ENCODE measurements at places on chromosomes 1 and 21.

DNA sequence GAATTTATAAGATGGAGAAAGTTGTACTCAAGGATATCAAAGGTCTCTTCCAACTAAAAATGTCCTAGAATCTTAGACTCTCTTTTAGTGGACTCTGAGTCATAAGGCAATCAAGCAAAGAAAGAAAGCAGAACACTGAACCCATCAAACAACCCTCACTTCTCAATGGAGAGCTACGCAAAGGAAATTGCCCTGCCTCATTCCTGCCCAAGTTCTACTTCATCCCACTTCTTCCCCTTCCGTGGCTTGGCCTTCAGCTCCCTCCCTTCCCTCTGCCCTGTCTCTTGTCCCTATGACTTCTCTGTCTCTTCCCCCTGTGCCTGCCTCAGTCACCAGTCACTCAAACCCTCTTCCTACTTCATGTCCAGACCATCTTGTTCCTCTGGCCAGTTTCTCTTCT, 58.5 kb downstream of the RIMS3 start:
- no peak for DNase-seq

DNA sequence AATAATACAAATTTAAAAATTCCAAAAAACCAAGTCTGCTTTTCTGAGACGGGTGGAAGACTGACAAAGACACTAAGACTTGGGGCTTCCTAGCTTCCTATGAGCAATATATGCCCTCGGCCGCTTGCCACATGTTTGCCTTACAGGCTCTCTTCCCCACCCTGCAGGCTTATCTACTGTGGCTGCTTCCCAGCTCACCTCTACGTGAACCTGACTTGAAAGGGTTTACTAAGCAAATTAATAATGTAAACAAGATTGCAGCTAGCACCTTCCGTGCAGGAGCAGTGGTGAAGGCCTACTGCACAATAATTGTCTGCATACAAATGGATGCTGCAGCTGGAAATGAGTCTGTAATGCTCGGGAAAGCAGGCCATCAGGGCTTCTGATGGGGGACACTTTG, 152.9 kb upstream of the DAB1 start:
- DNase-seq, result no peak

GRCh38 chr1:55286856-55287602, 71.9 kb upstream of the USP24 start:
- no peak for DNase-seq

DNA sequence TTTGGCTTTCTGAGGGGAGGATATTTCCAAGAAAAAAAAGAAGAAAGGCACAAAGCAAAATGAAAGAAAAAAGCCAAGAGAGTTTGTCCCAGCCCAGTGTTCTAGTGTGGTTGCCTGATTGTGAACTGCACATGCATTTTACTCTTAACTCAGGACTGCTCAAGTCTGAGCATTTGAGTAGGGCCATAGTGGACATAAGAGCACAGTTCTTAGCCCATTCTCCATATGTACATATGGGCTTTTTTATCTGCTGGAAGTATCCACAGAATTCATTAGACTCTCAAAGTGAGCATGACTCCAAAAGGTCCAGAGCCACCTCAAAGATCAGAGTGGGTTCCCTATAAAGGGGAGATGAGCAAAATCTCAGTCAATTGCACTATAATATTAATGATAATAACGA, 13.6 kb upstream of the DDX59 start:
- DNase-seq, result no peak

- no peak for DNase-seq
These were observed 10.8 kb upstream of the TIAM1 start for GRCh38 chr21:31354604-31355443.

DNA sequence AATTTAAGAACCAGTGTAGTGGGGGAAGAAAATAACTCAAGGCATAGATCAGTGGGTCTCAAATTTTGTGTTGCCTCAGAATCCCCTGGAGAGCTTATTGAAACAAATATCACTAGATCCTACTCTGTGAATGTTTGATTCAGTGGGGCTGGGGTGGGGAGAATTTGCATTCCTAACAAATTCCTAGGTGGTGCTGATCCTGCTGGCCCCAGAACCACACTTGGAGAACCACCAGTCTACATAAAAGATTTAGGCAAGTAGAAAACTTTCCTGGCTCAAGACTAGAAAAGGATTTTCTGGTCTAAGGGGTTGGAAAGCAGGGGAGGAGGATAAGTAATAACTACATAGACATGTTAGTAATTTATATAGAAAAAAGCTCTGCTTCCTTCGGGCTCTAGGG, 34.1 kb upstream of the C1orf21 start:
- no peak for DNase-seq

DNA sequence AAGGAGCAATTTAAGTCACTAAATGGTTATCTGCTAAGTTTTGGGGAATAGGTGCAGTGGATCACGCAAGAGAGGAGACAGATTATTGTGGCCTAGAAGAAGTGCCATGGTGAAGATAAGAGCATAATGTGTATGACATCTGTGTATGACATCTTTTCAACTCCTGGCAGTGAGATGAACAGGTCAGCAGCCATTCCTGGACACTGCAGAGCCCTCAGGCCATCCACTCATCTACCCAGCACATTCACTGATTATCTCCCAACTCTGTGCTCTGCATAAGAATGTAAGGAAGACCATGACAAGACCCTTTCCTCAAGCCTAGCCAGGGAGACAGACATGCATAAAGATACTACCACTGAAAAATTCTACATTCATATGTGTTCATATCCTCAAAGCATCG, 73.7 kb downstream of the DDR2 start:
- no peak for DNase-seq

DNA sequence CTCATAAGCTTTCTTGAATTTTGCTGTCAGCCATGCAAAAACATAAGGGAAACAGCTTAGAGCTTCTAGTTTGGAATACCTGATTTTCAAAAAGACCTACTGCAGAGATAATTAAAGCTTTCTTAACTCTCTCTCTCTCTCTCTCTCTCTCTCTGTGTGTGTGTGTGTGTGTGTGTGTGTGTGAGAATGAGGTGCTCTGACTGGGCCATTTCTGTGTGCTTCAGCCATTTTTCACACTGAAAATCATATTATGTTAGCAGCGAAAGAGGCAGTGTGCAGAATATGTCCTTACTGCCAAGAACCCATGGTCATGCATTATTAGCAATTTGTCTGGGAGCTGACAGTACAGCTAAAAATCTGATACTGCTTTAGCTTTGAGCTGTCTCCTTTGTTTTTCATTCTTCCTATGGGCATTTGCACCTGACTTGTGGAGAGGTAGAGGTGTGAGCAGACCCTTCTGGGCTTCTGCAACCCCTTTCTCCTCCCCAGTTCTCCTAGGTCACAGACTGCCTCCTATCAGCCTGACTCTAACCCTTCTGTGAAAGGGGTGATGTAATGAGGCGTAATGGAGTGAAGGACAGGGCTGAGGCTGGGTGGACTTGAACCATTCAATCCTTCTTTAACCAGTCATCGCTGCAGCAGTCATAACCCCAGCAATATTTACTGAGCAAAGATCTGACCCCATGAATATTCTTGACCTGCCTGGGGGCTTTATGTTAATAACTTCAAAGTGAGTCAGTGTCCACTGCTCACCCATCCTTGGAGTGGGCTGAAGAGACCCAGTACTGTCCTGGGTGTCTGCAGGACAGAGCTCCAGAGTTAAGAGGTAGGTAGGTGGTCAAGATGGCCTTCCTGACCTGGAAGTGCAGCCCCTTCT, 61.2 kb downstream of the SYT6 start:
- no peak for DNase-seq

GRCh38 chr1:8674481-8674880, 143.0 kb downstream of the RERE start:
- no peak for DNase-seq

GRCh38 chr1:84851839-84852238, 41.2 kb downstream of the LPAR3 start:
- DNase-seq, result no peak

- DNase-seq, result no peak
These were observed 334.2 kb upstream of the SNX7 start for GRCh38 chr1:98327220-98327861.

GRCh38 chr1:22914633-22915217, 57.9 kb downstream of the LACTBL1 start:
- no peak for DNase-seq

GRCh38 chr1:54807756-54808155, 6.6 kb upstream of the TTC22 start:
- no peak for DNase-seq

- DNase-seq, result no peak
These were observed 93.9 kb downstream of the CDC7 start for GRCh38 chr1:91594383-91595055.

- DNase-seq, result peak; percentile 21
These were observed 1.3 kb downstream of the AIRE start for GRCh38 chr21:44286716-44287632.

GRCh38 chr21:32112195-32112594, 166.7 kb downstream of the MIS18A start:
- no peak for DNase-seq

DNA sequence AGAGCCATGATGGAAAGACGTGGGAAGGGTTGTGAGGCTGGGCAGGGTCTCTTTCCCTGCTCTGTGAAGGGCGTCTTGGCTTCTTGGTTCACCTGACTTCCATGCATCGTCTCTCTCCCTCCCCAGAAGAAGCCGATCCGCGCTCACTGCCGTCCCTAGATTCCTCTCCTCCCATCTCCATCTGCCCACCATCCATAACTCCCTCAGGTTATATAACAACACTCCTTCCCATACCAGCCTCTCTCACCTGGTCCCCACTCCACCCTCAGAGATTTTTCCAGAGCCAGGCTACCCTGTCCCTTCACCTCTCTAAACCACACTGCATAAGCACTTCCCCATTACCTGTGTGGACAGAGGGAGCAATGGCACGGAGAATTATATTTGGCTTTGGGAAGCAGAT, 6.0 kb downstream of the KCND3 start:
- no peak for DNase-seq

DNA sequence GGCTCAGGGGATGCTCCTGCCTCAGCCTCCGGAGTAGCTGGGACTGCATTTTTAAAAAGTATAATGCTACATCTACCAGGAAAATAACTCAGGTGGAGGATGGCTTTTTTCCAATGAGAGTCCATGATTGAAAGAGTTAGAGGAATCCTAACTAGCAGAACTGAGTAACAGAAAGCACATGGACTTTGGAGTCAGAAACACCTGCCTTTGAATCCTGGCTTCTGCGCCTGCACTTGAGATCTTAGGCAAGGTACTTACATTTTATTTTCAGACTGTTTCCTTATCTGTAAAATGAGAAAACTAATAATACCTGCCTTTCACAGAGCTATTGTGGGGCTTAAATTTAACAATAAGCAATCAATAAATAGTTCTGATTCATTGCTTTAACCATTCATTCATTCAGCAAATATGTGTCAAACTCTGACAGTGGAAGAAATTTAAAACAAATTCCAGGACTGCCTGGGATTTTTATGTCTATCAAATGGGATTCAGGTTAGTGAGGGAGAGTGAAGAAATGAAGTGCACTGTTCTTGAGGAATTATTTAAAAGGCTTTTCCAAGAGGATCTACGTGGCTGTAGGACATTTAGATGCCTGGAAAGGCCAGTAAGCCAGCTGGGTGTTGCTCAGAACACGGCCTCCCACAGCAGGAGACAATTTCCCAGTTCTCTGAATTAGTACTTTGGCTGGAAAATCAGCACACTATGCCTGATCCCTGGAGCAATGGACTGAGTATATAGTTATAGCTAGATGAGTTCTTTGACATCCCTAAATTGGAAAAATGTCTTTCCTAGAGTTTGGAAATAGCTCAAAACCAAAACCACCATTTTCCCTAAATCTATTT, 12.8 kb upstream of the LBR start:
- DNase-seq, result no peak

DNA sequence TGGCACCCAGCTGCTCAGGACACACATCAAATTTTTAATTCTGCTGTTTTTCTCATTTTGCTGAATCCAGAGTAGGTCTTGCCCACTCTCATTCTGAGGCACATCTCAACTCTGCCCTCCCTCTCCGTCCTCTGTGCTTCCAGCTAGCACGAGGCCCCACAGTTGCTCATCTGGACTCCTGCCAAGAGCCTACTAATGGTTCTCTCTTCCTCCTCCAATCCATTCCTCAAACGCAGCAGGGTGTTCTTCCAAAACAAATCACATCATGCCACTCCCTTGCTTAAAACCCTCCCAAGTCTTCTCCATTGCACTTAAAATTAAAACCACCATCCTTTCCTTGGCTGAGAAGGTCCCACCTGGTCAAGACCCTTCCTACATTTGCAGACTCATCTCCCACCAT, 49.8 kb upstream of the SCAF4 start:
- DNase-seq, result peak; percentile 50

- DNase-seq, result no peak
These were observed 20.6 kb downstream of the JUN start for GRCh38 chr1:58763214-58763613.

- DNase-seq, result no peak
These were observed 19.5 kb downstream of the LUZP1 start for GRCh38 chr1:23149114-23149513.

DNA sequence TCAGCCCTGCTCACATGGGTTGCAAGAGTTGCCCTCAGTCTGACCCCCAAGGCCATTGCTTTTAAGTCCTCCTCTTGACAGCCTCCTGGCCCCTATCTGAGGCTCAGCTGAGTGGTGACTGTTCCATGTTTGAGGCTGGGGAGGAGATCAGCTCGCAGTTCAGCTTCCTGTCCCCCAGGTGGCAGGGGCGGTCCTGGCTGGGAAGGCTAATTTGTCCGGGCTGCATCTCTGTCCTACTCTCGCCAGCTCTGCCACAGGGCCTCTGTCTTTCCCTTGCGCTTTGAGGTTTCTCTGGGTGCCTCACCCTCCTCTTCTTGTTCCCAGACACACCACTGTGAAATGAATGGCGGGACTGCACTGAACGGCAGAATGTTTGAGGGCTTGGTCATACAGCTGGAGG, 157.3 kb downstream of the KCNJ6 start:
- DNase-seq, result peak; percentile 31

DNA sequence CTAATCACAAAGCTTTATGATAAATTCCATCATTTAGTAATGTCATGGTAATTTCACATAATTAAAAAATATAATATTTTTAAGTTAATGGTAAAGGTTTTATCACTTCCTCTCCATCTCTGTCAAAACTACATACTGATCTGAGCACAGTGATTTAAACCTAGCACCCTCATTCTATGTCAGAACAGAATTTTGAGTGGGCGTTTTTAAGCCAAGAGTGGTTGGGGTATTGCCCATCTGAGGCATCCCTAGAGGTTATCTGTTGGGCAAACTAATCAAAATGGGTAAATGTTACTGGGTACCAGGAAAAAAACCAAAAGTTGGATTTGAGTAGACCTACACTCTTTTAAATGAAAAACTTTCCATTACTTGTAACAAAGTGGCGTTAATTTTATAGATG, 100.7 kb upstream of the GFI1 start:
- no peak for DNase-seq

- no peak for DNase-seq
These were observed 3.9 kb downstream of the CNTN2 start for GRCh38 chr1:205046870-205047269.

- DNase-seq, result no peak
These were observed 1109.3 kb upstream of the B3GALT2 start for GRCh38 chr1:194295685-194296084.

- DNase-seq, result no peak
These were observed 612 bp upstream of the CD52 start for GRCh38 chr1:26317146-26317545.
